Stimulated activated CD8-positive, alpha-beta memory T cell treated with anti-CD3 and anti-CD28 coated beads, Interleukin-15, amount 100 ng/mL, for 48 hours (primary cell): ENCODE measurements at places on chromosomes 2 and 18.

DNA sequence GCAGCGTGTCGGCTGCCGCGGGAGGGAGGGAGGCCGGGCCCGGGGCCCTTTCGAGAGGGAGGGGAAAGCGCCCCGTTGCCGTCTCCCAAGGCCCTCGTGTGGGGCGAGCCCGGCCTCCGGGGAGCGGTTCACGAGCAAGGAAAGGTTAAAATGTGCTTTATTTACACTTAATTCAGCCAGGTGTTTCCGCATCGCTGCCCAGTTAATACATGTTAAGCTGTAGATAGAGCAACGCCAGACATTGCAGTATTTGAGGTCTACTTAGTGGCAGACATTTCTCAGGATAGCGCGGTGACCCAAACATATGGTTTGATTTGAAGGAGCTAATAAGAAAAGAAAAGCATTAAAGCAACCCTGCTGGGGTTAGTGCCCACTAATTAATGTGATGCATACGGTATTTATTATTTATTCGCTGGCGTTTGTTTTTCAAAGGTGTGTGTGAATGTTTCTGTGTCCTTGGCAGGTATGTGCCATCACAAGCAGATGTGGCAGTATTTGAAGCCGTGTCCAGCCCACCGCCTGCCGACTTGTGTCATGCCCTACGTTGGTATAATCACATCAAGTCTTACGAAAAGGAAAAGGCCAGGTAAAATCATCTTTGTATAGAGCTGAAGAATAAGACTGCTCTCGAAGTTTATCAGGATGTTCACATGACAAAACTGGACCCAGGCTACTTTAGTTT lies 571 bp downstream of the EEF1B2 start:
- DNase-seq, result peak; percentile 51

DNA sequence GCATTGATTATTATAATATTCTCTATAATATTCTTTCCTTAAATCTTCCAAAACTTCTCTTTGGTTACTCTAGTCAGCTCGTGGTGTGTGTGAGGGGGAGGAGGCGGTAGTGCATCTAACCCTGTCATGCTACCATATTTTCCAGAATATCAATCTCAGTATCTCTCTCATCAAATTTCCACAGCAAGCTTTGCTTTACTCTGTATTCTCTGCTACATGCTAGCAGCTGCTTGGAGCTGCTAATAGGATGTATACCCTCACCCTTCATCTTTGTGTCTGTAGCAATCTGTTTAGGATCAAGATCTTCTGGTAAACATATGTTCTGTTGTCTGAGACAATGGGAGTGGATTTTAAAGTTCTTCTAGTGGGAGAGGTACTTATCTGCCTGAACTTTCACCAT lies 303.8 kb upstream of the KLHL14 start:
- DNase-seq, result no peak

GRCh38 chr2:41618754-41619153 lies 429.1 kb upstream of the PKDCC start:
- no peak for DNase-seq

- no peak for DNase-seq
Measured at GRCh38 chr2:227207573-227207972, 43.1 kb downstream of the COL4A3 start.

DNA sequence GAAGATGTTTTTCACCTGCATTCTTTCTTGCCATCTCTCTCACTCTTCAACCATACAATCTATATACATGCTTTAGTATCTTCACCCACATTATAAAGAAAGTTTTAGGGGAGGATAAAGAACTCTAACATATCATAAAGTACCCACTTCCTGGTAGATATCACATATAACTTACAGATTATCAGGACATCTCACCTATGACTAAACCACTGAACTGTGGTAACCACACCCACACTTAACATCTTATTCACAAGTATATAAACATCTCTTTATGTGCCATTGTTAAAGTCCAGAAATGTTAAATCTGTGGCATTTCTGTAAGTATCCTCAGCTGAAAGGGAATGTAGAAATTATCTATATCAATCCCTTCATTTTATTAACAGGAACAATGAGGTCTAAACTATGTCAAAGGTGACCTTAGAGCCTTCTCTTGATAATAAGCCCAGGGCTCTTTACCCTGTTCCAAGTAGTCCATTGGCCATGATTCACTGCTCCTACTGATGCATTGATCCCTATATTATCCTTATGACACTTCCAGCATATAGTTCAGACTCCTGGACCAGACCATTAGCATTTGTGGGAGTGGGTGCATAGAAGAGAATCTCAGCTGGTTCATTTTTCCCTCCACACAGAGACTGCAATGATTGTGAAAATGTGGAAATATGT lies 182.4 kb downstream of the SUCLG1 start:
- DNase-seq, result no peak

DNA sequence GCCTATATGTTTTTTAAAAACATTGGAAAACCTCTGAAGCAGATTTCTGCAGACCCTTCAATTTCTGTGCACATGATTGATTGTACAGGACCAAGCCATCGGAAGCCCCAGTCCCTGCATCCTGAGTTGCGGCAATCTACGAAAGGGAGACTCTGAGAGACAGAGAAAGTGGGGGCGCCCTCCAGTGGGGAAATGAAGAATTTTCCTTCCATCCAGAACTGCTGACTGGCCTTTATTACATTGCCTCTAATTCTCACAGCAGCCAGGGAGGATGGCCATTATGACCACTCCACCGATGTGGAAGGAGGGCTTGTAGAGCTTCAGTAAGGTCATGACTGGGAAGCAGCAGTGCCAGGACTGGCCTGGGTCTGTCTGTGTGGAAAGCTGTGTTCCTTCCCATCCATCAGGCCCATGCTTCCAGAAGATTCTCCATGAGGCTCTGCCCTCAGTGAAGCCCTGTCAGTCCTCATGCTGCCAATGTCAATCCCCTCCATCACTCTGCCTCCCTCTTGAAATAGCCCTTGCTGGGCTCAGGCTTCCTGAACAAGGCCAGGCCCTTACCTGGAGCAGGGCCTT lies 20.0 kb upstream of the RESP18 start:
- peak; percentile 38 for DNase-seq

DNA sequence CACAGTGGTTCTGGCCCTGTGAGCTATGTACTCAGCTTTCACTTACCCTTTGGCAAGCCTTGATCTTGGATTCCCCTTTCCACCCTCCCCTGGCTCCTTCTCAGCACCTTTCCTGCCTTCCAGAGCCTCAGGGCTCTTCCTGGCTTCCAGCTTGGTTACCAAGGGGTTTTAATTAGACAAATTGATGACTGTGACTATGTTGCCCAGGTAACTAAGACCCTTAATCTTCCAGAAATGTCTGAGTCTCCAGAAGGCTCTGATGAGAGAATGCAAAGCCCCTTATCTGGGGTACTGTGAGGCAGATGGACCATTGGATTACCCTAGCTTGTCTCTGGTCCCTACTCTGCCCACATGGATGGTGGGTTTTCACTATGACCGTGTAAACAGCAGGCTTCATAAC lies 174.2 kb downstream of the LOXHD1 start:
- DNase-seq, result no peak

DNA sequence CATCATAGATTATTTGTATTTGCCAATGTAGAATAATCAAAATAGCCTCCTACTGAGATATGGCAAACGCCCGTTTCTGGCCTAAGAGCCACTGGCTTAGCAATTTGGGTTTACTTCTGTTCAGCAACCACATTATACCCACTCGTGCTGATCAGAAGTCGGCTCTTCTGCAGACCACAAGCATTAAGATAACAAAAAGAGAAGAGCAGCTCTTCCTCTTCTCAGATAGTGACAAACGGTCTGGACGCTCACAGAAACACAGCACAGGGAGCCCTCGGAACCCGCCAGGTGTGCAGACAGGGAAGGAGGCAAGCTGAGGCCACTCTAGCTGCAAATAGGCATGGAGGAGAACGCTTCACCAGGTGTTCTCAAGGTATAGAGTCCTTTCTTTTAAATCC lies 164.0 kb downstream of the HDAC4 start:
- no peak for DNase-seq

- DNase-seq, result no peak
Measured at GRCh38 chr2:239208465-239209180, 192.2 kb downstream of the HDAC4 start.

- DNase-seq, result no peak
Measured at GRCh38 chr2:45510701-45511420, 100.2 kb downstream of the SRBD1 start.

GRCh38 chr2:197786010-197786877 lies 1.1 kb upstream of the BOLL start:
- peak; percentile 63 for DNase-seq

- DNase-seq, result no peak
Measured at GRCh38 chr2:60739156-60739555, 16.9 kb upstream of the PAPOLG start.

- no peak for DNase-seq
Measured at GRCh38 chr2:219714681-219715400, 87.4 kb downstream of the SLC4A3 start.

- DNase-seq, result no peak
Measured at GRCh38 chr2:60555783-60556139, 2.3 kb upstream of the BCL11A start.

DNA sequence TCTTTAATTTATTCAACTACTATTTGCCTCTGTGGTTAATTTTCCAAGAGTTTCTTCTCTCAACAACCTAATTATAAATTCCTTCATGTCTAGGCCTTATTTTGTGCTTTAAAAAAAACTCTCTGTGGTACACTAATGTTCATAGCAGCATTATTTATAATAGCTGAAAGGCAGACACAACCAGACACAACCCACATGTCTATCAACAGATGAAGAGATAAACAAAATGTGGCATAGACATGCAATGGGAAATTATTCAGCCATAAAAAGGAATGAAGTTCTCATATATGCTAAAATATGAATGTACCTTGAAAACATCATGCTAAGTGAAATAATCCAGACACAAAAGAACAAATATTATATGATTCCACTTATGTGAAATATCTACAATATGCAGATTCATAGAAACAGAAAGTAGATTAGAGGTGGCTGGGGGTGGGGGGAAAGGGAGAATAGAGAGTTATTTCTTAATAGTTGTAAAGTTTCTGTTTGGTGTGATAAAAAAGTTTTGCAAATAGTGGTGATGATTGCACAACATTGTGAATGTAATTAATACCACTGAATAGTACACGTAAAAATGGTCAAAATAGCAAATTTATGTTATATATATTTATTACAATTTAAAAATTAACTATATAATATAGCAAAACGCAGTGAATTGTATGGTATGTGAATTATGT lies 28.1 kb upstream of the RASGRP3 start:
- DNase-seq, result no peak

DNA sequence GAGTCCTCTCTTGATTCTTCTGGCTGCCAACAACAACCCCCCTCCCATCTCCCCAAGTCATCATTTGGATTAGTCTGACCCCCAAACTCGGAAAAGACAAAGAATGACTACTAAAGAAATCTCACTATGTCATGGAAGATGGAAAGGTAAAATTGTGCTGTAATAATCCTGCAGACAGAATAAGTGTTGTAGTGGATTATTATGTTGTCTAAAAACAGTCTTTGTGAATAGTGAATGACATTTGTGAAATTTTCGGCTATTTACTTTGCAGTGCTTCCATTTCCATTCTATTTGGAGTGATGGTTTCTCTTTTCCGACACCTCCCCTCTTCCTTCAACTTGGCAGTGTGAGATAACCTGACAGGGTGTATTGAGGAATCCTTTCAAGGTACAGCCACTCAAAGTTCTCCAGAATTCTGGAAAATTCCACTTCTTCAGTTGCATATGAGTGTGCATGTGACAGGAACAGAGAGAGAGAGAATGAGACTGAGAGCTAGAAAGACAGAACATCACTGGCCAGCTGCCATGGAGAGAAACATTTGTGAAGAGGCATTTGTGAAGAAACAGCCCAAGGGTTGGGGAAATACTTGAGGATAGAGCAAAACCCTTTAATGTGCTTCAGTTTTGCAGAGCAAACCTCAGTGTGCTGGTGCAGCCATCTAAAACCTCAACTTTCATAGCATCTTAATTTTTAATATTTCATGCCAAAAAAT lies 141.9 kb upstream of the DLX2 start:
- DNase-seq, result no peak

DNA sequence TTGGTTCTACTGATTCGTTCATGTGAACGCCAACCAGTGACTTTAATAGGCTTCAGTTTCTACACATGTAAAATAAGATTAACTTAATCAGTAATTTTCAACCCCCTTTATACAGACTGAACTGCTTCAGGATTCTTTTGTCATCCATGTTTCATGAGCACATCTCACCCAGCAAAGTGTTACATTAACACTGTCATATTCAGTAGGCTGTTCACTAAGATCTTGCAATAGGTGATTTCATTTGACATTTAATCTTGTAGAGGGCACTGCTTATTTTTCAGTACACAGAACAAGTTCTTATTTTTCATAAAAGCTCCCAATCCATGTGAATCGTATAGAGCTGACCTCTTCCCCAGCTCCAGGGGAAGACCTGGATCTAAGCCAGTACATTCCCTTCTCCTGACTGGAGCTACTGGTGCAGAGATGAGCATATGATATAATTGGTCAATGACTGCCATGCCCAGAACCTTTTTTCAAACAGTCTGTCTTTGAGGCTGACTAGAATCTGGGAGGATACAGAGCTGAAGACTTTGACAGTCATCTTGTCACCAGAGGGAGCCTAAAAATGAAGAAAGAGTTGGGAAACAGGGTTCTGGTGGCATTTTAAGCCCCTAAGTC lies 72.2 kb upstream of the CHRNA1 start:
- no peak for DNase-seq

DNA sequence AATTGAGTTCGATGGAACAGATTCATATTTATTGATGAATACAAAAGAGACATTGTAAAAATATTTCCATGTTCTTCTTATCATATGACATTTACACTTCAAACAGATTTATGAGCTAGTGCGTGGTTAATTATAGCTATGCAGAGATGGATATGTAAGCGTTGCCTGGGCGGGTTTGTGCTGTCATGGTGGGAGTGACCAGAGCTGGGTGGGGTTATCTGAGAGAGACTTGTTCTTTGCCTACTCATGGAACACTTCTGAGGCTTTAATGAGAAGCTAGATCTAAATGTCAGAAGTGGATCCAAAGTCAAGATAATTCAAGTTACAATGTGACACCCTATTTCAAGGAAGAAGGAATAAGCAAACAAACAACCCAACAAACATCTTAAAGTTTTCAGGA lies 162.3 kb upstream of the ZEB2 start:
- DNase-seq, result no peak

DNA sequence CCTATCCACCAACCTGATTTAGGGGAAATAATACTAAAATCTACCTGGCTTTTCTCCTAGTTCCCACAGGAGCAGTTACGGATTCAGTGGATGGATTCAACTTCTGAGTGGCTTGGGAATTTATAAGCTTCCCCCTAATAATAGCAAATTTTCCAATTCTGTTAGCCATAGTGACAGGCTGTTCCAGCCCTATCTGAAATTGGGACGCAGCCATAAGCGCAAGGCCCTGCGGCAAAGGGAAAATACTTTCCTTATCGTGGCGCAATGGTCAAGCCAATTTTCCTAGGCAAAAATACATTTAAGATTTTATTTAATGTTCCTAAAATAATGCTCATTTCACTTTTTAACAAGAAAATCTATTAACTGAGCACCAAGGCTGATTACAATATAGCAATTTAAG lies 49.7 kb downstream of the CDH2 start:
- no peak for DNase-seq

GRCh38 chr18:52991246-52991645 lies 651.2 kb downstream of the DCC start:
- no peak for DNase-seq
